Occipital lobe (tissue), 3 donors: ENCODE measurements at places on chromosomes 5 and 9. TPM values are rescaled to one million over a fixed set of nuclear protein-coding genes. Genes with fewer than 3 reads are reported as not detected.

Gene PCDHGA6
- 12.3 TPM for total RNA-seq

Gene EPB41L4A
- 78.8 TPM for total RNA-seq

DNA sequence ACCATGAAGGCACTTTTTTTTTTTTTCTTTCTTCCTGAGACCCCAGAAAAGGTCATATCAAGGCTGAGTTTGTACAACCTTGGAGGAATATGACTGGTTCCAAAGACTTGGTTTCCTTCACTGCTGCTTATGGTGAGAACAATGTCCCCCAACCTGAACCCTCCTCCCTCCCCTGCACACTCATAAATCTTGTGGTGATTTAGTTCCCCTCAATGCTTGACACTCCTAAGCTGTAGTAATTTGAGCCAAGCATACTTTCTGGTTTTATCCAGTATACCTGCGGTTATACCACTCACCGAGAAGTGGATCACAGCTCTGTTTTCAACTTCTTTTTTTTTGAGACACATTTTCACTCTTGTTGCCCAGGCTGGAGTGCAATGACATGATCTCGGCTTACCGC lies 149.9 kb upstream of the KLF4 start:
- DNase-seq, result no peak

DNA sequence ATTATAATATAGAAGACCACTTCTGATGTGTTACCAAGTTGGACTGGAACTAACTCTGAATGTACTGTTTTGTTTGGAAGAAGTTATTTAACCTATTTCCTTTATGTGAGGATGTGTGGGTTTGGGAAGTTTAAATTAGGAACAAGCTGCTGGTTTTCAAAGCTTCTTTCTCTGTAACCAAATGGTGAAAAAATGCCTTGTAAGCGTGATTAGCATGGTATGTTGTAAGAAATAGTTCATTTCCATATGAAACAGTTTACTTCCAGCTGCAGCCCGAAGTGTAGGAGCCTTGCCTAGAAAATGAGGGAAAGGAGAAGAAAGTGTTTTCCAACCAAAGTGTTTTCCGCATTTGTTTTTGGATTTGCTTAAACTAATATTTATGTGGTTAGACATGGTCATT lies 36.0 kb downstream of the TTC1 start:
- no peak for DNase-seq

- DNase-seq, result no peak
Measured at GRCh38 chr5:149728303-149728702, 1.8 kb upstream of the PPARGC1B start.

DNA sequence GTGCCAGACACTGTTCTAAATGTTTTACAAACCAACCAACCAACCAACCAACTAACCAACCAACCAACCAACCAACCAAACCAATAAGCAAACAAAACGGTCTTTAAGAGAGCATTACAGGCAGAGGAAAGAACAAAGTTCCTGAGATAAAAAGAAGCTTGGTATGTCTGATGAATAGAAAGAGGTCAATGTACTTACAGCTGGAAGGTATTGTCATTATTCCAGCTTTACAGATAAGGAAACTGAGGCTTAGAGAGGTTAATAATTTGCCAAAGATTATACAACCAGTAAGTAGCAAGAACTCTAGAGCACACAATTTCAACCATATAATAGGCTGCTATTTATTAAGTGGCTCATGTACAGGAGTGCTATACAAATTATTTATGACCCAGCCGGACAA lies 29.6 kb downstream of the C9orf57 start:
- DNase-seq, result no peak

GRCh38 chr5:2750758-2751464 lies 566 bp downstream of the IRX2 start:
- DNase-seq, result no peak

DNA sequence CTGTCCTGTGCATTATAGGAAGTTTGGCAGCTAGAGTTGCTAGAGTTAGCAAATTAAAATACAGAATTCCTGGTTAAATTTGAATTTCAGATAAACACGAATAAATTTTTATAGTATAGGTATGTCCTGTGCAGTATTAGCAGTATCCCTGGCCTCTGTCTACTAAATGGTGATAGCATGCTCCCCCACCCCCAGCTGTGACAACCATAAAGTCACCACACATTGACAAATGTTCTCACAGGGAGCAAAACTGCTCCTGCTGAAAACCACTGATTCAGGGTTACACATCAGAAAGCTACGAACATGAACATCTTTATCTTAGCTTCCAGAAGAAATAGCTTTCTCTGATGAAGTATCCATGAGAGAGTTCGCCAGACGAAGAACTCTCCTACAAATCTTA lies 91.8 kb upstream of the CCDC112 start:
- DNase-seq, result no peak

DNA sequence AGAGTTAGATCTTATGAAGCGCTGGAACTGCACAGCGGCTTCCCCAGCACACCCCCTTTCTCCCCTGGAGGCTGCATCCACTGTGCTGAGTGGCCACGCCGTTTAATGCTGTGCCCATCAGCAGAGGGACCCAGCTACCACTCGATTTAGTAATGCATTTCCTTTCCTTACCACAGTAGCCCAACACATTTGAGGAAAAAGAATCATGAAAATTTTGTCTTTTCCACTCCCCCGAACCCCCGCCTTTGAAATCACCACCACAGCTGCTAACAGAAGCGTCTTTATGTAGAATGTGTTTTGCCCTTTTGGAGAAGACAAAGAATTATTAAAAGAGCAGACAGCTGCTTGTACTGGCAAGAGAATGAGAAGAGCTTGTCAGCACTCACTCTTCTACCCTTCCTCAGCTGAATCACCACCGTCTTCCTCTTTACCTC lies 73.2 kb downstream of the ACER2 start:
- peak; percentile 60 for DNase-seq

DNA sequence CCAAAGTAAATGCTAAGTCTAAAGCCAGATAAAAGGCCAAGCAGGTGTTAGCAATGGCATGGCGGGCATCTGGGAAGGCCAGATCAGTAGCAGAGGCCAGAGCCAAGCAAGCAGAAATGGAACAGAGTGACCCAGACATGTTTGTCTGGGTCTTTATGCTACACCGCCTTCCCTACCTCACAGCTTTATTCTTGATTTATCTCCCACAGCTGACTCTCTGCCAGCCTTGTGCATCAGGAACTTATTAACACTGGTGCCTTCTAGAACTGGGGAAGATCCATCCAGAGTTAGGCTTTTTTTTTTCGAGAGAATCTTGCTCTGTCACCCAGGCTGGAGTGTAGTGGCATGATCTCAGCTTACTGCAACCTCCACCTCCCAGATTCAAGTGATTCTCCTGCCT lies 112.5 kb upstream of the SLC44A1 start:
- DNase-seq, result no peak
